ENCODE measurements at places on chromosomes 3 and 15.

- no peak for DNase-seq
Measured at GRCh38 chr3:5888851-5889250, 701.3 kb downstream of the EDEM1 start.

GRCh38 chr15:98025237-98025636 is 64.7 kb downstream of the ARRDC4 start:
- no peak for DNase-seq

GRCh38 chr3:105108823-105109222 is 257.9 kb upstream of the ALCAM start:
- DNase-seq: no peak

- DNase-seq: no peak
Measured at GRCh38 chr3:32431481-32431880, 39.8 kb downstream of the CMTM7 start.

DNA sequence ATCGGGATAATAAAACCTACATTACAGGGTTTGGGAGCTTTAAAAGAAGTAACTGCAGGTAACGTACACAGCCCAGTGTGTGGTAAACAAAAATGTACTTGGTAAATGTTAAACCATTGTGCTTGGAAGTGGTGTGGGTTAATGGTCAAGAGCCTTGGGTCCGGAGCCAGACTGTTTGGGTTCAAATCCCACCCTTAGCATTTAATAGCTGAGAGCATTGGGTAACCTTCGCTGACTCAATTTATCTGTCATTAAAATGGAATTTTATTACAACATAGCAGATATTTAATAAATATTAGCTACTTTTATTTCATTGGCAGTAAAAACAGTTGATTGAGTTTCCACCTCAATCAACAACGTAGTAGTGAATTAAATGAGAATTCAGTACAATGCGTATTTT is 1.5 kb downstream of the FSTL1 start:
- no peak for DNase-seq

GRCh38 chr15:35728219-35728940 is 182.4 kb upstream of the DPH6 start:
- DNase-seq: no peak

DNA sequence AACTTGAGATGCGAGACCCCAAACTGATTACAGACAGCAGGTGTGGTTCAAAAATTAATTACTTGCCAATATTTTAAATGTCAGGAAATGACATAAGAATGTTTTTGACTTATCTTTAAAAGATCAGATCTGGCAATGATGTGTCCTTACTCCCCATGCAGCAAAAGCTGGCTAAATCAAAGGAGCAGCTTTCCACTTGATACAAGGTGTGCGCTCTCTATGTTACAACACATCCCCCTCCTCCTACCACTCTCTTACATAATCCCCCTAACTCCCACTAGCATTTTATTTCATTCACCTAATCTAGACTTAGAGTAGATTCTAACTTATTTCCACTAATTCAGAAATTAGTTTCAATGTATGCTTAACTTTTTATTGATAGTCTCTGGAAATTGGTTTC is 609.0 kb downstream of the GRM7 start:
- no peak for DNase-seq

DNA sequence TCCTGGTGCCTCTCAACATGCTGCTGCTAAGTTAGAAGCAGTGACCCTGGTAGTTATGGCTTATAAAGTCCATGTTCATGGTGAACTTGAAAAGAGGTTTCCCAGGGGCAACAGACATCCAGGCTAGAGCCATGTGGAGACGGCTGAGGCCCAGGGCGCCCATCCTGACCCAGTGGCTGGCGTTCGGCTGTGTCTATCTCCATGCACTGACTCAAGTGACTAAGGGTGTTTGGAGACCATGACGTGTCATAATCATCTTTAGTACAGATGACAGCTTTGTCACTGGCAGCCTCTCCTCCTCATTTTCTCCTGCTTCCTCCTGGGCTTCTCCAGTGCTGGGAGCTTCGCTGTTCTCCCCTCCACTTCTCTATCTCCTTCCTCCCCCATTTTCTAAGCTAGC is 287.4 kb upstream of the LYSMD4 start:
- no peak for DNase-seq

All from keratinocyte (primary cell).